CD4-positive, alpha-beta T cell treated with Interleukin-15 for 1 hour (primary cell): ENCODE measurements at places on chromosomes 2 and 18.
A peak's percentile ranks its signal among the peaks of the same experiment; 100 is the strongest.

DNA sequence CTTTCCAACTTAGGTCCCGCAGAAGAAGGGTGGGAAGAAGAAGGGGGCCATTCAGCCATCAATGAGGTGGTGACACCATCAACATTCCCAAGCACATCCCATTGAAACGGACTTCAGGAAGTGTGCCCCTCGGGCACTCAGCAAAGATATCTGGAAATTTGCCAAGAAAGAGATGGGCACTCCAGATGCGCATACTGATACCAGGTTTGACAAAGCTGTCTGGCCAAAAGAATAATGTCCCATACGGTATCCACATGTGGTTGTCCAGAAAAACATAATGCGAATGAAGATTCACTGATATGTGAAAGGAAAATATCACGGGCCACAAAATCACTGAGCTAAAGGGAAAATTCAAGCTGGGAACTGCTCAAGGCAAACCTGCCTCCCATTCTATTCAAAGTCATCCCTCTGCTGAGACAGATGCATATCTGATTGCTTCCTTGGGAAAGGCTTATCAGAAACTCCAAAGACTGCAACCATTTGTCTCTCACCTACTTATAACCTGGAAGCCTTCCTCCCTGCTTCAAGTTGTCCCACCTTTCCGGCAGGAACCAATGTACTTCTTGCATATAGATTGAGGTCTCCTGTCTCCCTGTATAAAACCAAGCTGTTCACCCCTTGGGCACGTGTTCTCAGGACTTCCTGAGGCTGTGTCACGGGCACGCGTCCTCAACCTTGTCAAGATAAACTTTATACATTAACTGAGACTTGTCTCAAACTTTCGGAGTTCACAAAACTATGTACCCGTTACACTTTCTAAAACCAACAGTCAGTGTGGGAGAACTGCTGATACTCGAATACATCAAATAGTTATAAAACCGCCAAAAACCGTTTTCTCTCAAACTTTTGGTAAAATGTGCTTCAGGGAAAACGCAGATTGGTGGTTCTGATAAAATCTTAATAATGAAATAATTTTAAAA, 1.3 kb upstream of the PDK1 start:
- DNase-seq, result no peak

- no peak for DNase-seq
These were observed 51.2 kb downstream of the MBD2 start for GRCh38 chr18:54173250-54173649.

DNA sequence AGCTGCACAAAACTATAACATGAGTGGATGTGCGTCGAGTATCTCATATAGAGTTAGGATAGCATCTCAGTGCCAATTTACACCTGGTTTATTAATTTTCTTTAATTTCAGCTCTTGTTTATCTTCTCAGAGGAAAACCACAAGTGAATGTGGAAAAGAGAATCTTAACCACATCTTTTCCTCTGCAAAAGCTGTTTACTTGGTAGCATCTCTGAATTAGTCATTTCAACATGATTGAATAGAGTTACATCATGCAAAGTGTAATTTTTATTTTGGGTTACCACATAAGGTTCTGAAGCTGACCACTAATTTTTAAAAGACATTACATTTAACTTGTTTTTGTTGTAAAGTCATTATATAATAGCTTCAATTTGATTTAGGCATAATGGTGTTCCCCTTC, 83.8 kb upstream of the FAM237A start:
- DNase-seq, result no peak

DNA sequence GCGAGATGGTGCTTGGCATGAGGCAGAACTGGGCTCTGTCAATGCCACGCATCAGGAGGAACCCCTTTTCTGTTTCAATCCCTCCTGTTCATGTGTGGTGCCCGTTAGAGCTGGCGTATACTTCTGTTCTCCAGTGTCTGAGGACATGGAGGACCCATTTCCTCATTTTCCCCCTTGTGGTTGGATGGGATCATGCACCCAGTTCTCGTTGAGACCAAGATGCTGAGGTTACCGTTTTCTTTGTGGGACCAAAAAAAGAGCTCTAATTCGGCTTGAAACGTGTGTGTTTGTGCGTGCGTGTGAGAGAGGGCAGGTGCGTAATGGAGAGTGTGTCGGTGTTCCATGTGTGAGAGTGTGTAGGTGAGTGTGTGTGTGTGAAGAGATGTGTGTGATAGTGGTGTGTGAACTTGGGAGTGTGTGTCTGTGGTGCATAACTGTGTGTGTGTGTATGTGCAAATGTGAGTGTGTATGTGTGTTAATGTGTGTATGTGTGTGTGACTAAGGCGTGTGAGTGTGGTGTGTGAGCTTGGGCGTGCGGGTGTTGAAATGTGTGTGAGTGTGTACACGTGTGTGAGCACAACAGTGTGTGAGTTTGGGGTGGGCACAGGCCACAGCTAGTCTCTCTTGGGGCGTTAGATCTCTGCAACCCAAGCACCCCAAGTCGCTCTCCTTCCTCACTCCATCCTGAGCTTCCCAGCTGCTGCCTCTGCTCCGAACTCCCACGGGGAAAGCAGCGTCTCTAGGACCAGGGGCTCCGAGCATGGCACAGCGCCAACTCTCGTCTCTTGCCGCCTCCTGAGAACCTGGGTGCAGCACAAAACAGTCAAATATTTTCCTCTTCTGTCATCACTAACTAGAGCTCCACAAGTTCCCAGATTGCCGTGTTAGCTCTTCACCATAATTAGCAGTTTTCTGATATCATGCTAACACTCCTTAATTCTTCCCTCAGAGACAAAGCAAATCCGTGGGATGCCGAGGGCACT, 75.8 kb downstream of the LONRF2 start:
- peak; percentile 25 for DNase-seq

GRCh38 chr18:30888344-30888743, 154.2 kb downstream of the DSC3 start:
- DNase-seq, result no peak

- no peak for DNase-seq
These were observed 695 bp downstream of the RBFA start for GRCh38 chr18:80034852-80035406.

DNA sequence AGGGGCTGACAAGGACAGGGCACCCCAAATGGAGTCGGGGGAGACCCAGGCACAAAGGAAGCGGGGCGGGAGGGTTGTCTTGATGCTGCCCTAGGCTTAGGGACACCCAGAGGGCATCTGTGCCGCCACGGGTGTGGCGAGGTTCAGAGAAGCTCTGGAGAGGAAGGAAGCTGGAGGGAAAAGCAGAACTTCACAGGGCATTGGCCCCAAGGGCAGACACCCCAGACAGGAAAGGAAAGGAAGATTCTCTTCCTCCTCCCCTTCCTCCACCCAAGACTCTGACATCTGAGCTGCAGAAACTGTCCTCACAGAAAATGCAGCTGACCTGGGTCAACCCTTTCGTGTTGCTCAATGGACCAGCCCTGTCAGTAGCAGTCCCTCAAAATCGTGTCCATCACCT, 25.6 kb downstream of the DNMT3A start:
- peak; percentile 60 for DNase-seq

GRCh38 chr2:203694191-203694590, 12.2 kb upstream of the CD28 start:
- no peak for DNase-seq

DNA sequence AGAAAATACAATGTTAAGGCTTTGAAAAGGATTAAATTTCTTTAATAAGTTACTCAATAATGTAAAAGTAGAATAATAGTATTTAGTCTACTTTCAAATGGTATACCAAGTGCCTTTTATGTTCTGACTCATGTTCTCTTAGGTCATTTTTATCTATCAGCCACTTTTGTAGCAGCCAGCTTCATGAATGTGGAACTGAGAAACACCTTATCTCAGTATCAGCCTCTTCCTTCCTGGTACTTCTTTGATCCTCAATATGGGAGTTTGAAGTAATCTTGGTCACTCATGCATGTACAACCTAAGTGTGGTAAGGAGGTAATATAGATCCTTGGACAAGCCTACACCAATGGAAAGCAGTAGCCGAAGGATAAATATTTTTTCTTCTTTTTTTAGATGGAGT, 180.4 kb upstream of the NRXN1 start:
- DNase-seq, result no peak

GRCh38 chr2:13143451-13143850, 426.7 kb downstream of the TRIB2 start:
- DNase-seq, result no peak

- no peak for DNase-seq
These were observed 161.7 kb downstream of the CNTNAP5 start for GRCh38 chr2:124186801-124187200.

DNA sequence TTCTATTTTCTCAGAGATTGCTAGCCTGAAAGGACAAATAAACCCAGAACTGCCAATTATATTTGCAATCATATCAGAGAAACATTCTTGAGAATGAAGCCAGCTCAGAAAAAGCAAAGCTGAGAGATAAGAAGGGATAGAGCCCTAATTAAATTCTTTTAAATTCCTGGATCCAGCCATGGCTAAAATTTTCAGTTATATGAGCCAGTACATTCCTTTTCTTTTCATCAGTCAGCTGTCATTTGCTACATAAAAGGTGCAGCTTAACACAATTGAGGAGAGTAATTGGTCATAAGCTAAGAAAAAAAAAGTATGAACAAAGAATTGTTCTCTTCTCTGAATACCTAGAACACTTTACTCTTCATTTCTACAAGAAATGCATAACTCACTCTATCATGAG, 303.5 kb upstream of the FIGN start:
- no peak for DNase-seq

- no peak for DNase-seq
These were observed 11.1 kb upstream of the NT5DC4 start for GRCh38 chr2:112709703-112710102.

- DNase-seq, result no peak
These were observed 93.6 kb upstream of the TWIST2 start for GRCh38 chr2:238754259-238754658.
